Esophagus squamous epithelium (tissue), 5 donors: ENCODE measurements at places on chromosomes 7 and 10.

DNA sequence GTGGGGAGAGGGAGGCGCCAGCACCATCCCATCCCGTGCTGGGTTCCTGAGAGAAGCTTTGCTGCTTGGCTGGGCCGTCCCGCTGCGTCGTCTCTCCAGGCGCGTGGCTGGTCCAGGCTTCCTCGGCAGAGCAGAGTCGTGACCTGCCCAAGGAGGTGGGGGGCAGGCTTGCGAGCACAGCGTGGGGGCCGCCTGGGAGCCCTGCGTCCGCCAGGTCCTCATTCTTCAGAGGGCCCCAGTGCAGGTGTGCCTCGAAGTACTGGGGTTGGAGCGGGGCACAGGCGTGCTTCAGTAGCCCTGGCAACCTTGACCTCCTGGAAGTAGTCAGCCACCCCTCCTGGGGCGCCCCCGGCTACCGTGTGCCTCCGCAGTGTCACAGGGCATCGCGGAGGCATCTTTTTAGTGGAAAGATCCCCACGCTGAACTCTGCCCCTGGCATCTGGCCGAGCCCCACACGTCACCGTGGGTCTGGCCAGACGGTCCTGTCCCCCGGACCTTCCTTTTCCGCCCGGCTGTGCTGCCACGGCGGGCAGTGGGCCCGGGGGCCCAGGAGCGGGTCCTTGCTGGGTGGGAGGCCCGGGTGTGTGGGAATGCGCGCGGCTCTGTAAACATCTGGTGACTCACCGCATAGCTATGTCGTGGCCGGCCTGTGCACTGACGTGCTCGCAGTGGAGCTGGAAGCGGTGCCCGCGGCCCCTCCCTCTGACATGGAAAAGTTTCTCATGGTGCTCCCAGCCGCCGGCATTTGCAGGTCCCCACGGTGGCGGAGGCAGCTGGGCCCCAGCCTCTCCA, 6.4 kb downstream of the MAFK start:
- no peak for DNase-seq

GRCh38 chr7:12281038-12281437, 69.9 kb downstream of the TMEM106B start:
- DNase-seq, result no peak

DNA sequence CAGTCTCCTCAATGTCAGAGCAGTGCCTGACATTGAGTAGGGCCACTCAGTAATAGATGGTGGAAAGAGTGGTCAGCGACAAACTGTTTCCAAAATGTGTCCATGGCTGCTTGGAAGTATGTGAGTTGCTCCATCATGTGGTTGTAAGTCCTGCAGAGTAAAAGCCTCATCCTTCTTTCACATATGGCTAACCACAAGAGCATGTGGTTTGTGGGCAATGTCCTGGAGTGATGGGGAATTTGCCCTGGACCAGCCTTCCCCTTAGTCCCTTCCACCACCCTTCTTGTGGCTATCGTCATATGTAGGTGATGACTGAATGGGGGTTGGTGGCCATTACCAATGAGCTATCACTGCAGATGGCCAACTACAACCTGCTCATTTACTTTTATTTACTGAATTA, 33.0 kb upstream of the PLXNA4 start:
- DNase-seq, result no peak

DNA sequence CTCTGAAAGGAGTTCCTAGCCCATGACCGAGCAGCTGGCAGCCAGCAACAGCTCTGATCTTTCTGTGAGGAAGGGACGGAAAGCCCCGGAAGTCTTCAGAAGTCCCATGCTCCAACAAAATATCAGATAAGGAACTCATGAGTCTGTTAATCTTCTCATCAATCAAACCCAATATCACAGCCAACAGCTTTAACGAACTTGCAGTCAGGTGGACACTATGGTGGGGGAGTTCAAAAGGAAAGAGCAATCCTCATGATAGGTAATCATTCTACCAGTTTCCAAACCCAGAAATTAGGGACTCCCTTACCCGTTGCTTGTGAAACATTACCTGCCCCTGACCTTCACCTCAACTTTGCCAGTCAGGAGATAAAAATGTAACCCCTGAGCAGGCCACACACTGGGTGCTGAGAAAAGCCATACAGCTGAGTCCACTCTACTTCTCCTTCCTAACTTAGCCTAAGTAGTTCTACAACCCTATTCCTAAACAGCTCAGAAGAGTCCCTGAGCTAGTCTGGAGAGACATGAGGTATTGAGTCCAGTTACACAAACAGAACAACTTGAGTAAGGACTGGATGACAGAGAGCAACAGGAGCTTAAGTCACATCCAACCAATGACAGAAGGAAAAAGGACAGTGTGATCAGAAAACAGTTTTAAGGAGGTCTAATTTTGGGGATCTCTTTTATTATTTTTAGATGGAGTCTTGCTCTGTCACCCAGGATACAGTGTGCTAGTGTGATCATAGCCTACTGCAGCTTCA, 2.2 kb downstream of the NDST2 start:
- no peak for DNase-seq

DNA sequence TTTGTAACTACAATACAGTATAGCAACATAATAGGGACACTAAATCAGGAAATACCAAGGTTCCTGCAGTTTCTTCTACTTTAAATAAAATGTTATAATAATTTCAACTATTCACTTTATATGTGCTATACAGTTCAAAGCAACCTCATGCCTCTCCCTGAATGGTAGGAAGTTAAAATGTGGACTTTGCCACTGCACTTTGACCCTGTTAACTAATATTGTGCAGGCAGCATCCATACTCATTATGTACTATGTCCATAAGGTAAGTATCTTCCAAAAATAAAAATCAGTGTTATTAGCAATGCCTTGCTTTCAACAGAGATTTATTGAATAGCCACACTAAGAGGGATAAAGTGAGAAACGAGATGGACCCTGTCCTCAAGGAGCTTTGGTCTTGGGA, 4.8 kb downstream of the STEAP4 start:
- no peak for DNase-seq

DNA sequence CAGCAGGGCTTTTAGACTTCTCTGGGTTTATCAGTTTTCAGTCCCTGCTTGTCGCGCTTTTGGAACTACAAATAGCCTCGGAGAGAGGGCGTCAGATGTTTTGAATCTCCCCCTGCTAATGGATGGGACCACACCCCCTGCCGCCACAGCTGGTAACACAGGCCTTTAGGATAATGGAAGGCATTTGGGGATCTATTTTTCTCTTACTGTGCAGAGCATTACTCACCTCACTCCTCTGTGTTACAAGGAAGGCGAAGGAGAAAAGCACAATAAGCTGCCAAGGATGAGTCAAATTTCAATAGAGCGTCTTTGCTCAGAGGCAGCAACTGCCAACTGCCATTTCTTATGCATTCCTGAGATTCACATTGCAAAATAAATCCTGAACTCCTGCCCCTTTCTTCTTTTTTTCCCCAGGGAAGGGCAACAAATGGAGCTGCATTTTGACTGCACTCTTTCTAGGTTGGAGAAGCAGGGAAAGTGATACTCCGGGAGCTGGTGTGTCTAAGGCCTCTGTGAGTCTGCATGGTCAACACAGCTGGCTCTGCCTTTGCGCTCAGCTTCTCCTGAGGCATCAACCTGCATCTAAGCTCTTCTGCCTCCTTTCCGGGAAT, 31.5 kb upstream of the SMNDC1 start:
- DNase-seq, result no peak

GRCh38 chr10:11237571-11237970, 219.9 kb downstream of the CELF2 start:
- DNase-seq, result no peak

- no peak for DNase-seq
Measured at GRCh38 chr10:31625566-31625965, 303.1 kb downstream of the ARHGAP12 start.

DNA sequence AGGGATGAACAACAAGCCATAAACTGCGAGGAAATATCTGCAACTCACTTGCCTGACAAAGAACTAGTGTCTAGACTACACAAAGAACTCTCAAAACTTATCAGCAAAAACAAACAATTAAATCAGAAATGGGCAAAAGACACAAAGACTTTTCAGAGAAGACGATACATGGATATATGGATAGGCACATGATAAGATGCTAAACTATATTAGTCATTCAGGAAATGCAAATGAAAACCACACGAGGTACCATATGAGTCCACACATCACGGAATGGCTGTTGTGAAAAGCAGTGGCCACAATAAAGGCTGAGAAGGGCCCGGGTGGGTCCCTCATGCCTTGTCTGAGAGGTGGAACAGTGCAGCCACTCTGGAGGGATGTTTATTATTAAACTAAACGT, 267.8 kb downstream of the WDR37 start:
- DNase-seq, result no peak

- DNase-seq, result no peak
Measured at GRCh38 chr10:123721441-123722049, 55.4 kb downstream of the GPR26 start.

DNA sequence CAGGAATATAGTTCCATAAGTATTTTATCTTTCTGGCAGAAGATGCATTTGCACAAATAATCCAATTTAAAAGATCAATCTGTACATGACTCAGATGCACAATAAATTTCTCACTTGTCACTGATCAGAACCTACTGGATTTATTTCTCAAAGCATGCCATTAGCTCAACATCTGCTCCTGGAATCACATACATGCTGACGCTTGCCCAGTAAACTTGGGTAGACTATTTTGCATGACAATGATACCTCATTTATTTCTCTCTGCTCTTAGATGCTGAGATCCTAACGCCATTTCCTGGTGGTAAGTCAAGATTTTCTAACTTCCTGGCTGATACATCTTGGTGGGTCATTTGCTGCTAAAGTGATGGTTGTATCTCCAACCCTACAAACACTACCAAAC, 33.8 kb upstream of the C10orf120 start:
- DNase-seq, result no peak

DNA sequence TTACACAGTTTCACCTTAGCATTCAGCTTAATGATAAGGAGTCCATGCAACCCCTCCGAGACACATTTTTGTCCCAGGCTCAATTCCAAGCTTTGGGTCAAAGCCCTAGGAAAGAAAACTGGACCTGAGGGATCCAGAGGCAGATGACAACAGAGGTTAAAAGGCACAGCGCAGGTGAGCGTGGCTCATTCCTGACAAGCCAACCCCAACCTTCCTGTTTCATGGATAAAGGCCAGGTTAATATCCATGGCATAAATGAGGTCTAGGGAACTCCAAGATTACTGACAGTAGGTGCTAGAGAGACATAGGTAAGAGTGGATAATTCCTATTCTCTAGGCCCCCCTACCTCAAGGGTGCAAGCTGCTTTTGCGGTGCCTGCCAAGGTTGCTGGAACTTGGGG, 86.7 kb upstream of the GPR22 start:
- no peak for DNase-seq

DNA sequence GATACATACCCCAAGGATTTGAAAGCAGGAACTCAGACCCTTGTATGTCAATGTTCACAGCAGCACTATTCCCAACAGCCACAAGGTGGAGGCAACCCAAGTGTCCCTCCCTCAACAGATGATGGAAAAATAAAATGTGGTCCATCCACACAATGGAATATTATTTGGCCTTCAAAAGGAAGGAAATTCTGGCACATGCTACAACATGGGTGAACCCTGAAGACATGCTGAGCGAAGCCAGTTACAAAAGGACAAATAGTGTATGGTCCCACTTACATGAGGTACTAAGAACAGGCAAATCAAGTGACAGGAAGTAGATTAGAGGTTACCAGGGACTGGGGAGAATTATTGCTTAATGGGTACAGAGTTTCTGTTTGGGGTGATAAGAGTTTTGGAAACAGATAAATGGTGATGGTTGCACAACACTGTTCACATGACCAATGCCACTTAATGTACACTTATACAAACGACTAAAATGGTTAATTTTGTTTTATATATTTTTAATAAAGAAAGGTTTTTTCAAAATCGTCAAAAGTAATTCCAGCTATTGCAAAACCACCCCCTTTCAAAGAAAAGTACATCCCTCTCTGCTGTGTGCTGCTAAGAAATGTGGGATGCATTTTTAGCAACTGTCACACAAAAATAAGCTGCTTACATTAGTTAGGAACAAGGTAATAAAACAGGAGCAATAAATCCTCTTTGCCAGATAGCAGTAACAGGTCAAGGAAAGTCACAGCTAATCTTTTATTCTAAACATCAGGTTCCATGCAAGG, 85.7 kb downstream of the GRB10 start:
- DNase-seq, result no peak

- DNase-seq, result no peak
Measured at GRCh38 chr10:73478636-73479035, 17.2 kb downstream of the PPP3CB start.

- DNase-seq, result no peak
Measured at GRCh38 chr7:18960725-18961124, 156.7 kb downstream of the TWIST1 start.

DNA sequence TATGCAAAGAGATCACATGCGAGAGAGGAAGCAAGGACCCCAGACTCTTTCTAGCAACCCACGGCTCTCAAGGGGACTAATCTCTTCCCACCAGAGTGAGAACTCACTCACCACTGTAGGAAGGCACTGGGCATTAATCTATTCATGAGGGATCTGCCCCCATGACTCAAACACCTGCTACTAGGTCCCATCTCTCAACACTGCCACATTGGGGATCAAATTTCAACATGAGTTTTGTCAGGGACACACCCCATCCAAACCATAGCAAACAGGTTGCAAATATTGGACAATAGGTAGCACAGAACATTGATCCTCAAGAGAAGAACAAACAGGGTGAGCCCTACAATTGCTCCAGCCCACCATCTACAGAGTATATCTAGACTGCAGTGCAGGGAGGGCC, 740.6 kb downstream of the LRMDA start:
- DNase-seq, result no peak

GRCh38 chr10:22427890-22428571, 82.7 kb downstream of the SPAG6 start:
- no peak for DNase-seq

- DNase-seq, result no peak
Measured at GRCh38 chr7:120985130-120985758, 3.3 kb upstream of the CPED1 start.

- DNase-seq, result no peak
Measured at GRCh38 chr7:134290286-134290685, 26.4 kb downstream of the SLC35B4 start.

DNA sequence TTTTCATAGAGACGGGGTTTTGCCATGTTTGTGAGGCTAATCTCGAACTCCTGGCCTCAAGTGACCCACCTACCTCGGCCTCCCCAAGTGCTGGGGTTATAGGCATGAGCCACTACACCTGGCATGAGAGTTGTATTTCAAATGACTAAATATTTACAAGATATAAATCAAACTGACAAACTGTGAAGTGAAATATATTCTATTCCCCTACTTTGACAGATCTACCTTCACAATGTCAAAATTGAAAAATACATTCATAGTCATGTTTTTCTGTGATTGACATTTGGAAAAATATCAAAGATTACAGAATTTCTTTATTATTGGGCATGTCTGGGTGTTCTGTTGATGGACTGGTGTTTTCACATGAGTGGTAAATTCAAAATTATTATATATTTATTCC, 16.4 kb upstream of the SNX10 start:
- no peak for DNase-seq
